ENCODE measurements at places on chromosomes 2 and 18.

- no peak for DNase-seq
Observed at GRCh38 chr2:226023383-226023782, 623.9 kb downstream of the NYAP2 start.

- no peak for DNase-seq
Observed at GRCh38 chr2:73451263-73451972, 65.8 kb downstream of the ALMS1 start.

- DNase-seq: no peak
Observed at GRCh38 chr18:57353940-57354461, 1.6 kb downstream of the ST8SIA3 start.

DNA sequence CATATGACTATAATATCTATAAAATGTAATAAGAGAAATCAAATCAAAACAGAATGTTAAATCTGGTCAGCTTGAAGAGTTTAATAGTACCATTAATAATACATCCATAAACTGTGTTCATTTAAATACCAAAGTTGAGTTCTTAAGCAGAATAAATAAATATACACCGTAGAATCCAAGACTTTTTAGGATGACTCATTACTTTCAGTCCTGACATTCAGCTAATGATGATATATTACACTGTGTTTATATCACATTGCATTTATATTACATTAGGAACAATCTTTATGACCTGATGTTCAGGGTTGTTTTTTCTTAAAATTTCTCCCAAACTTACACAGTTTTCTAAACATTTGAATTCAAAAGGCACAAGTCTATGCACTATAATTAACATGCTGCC lies 331.3 kb downstream of the SS18 start:
- DNase-seq: no peak

- no peak for DNase-seq
Observed at GRCh38 chr18:8319798-8320489, 289.3 kb upstream of the RAB12 start.

DNA sequence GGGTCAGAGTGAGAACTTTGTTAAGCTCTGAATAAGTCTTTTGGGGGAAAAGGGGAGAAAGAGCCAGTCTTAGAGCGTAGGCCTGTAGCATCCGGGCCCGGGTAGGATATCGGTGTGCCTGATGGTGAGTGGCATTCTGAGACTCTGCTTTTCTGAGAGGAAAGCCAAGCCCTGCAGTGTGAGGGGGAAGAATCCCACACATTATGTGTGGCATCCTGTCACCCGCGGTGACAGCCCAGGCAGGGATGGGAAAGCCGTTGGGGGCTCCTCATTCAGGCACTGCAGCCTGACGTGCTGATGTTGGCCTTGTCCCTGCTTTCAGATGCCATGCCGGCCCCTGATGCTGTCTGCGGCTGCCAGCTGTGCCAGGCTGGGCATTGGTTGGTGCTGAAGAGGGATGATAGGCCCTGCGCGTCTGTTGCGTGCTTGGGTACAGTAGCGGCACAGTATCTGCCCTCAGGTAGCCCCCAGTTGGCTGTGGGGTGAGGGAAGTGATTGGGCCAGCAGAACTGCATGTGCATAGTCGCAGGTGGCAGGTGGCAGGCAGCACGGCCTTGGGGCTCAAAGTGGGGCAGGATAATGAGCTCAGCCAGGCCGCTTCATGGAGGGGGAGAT lies 37.6 kb downstream of the GLI2 start:
- DNase-seq: no peak

- peak; percentile 48 for DNase-seq
Observed at GRCh38 chr2:55743583-55743982, 49.9 kb upstream of the PNPT1 start.

DNA sequence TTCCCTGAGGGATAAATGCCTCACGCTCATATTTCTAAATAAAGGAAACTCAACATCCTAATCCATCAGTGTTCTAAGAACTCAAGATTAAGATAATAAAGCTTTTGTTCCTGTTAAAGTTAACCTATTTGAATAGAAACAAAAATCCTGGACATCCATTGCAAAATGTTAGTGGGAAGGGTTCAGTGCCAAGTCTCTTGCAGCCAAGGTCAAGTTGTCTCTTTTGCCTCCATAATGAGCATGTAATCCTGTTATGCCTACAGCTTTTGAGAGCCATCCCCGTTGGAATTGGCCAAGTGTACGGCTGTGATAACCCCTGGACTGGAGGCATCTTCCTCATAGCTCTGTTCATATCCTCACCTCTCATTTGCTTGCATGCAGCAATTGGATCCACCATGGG lies 51.3 kb upstream of the SLC14A1 start:
- no peak for DNase-seq

- DNase-seq: no peak
Observed at GRCh38 chr2:223723954-223724411, 113.4 kb downstream of the AP1S3 start.

DNA sequence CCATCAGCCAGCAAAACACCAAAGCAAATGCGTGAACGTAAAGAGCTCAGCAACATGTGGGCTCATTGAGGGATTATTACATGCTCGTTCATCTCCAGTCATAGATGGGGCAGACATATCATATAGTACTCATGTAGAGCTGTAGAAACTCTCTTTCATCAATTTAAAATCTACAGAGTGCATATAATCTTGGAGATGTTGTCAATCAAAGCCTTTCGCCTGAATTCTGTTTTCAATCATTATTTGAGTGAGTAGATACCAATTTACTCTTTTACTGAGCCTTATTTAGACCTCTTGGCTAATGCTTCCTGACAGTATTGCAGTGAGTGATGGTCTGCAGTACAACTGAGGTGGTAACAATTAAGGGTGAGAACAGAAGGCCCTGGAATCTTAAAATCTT lies 7.0 kb downstream of the RIT2 start:
- DNase-seq: no peak

- no peak for DNase-seq
Observed at GRCh38 chr18:72700961-72701710, 157.0 kb upstream of the CBLN2 start.

DNA sequence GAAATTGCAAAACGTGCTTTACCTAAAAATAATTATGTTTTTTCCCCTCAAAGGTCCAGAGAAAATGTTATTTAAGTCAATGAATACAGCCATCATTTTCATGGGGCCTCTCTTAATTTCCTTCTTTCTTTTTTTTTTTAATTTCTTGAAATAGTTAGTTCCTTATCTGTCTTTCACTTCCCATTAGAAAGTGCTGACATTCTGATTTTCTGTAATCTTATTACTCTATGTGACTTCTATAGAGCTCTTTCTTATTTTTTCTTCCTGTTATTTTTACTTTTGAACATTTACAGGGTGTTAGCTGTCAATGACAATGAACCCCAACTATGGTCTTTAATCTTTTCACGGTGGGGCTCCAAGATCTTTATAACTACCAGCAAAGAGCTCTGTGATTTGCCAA lies 30.0 kb downstream of the CTLA4 start:
- no peak for DNase-seq

DNA sequence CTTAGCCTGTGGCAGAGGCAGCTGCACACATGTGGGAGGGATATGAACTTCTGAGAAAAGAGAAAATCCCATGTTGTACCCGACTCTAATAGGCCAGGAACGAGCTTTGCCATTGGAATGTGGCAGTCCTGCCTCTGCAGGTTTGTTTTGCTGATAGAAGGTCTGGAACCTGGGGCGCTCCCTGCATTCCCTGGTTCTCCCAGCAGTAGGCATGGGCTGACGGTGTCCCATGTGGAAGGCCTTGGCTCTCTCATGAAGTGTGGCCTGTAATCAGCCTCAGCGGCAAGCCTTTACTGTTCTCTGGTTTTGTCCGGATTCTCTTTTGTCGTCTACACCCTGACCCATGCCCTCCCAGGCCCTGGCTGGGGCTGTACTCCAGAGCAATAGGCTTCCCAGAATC lies 72.3 kb downstream of the KIF5C start:
- no peak for DNase-seq

DNA sequence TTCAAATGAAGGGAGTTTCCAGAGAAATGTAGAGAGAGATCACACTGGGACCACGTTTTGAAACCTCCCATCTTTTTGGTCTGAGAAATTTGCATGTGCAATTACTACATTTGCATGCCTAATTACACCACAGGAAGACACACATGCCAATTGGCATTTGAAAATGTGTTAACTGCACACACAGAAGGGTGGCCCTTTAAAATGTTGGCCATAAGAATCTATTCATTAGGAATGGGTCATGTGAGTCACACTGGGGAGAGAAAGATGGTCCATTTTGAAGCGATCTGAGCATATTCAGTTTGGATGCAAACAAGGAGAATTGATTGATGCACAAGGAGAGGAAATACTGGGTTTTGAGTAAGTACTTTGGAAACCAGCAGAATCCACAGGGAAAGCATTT lies 1407.1 kb upstream of the ACVR2A start:
- no peak for DNase-seq

Data from NCI-H226 (cell line).